ENCODE measurements at places on chromosomes 2 and 18.

DNA sequence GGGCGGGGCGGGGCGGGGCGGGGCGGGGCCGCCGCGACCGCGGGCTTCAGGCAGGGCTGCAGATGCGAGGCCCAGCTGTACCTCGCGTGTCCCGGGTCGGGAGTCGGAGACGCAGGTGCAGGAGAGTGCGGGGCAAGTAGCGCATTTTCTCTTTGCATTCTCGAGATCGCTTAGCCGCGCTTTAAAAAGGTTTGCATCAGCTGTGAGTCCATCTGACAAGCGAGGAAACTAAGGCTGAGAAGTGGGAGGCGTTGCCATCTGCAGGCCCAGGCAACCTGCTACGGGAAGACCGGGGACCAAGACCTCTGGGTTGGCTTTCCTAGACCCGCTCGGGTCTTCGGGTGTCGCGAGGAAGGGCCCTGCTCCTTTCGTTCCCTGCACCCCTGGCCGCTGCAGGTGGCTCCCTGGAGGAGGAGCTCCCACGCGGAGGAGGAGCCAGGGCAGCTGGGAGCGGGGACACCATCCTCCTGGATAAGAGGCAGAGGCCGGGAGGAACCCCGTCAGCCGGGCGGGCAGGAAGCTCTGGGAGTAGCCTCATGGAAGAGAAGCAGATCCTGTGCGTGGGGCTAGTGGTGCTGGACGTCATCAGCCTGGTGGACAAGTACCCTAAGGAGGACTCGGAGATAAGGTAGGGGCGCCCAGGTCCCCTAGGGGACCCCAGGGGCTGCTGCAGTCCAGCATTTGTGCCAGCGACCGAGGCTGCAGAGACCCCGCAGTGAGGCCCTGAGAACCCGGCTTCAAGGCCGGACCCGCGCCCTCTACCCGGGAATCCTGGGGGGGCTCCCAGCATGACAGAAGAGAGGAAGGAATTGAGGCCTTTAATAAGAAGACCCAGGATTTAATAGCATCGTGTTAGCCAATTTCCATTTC is at the start of gene KHK:
TSS of gene KHK (plus strand) at position 49 of the 870 bp plus-strand sequence. CDS start at position 537, 488 bp downstream.
- DNase-seq = peak; percentile 27

DNA sequence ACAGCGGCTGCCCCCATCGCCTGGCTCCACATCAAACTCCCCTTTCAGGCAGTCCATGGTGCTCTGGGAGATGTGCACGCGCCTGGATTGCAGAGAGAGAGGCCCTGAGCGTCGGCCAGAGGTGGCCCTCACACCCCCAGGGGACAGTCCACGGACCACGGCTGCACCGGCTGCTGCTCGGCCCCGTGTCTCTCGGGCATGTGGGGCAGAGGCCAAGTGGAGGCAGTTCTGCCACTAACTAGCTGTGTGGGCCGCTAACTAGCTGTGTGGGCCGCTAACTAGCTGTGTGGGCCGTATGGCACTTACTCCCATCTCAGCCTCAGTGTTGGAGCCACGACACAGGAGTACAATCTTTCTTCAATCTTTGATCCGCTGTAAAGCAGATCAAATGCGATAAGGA is 45.3 kb downstream of the CENPO start:
- no peak for DNase-seq

GRCh38 chr2:49291619-49292018 is 137.3 kb upstream of the FSHR start:
- DNase-seq = no peak

GRCh38 chr2:57693965-57694364 is 352.6 kb upstream of the VRK2 start:
- no peak for DNase-seq

- no peak for DNase-seq
Measured at GRCh38 chr2:144480285-144480684, 39.6 kb downstream of the ZEB2 start.

- DNase-seq = peak; percentile 20
Measured at GRCh38 chr2:64454386-64455332, 697 bp downstream of the LGALSL start.

GRCh38 chr2:219457784-219458369 is 23.2 kb downstream of the SPEG start:
- no peak for DNase-seq

- DNase-seq = no peak
Measured at GRCh38 chr18:59041819-59042815, 97.6 kb upstream of the SEC11C start.

GRCh38 chr2:157415591-157416101 is 28.2 kb downstream of the CYTIP start:
- no peak for DNase-seq

- DNase-seq = peak; percentile 13
Measured at GRCh38 chr2:196372276-196372809, 201.0 kb upstream of the STK17B start.

DNA sequence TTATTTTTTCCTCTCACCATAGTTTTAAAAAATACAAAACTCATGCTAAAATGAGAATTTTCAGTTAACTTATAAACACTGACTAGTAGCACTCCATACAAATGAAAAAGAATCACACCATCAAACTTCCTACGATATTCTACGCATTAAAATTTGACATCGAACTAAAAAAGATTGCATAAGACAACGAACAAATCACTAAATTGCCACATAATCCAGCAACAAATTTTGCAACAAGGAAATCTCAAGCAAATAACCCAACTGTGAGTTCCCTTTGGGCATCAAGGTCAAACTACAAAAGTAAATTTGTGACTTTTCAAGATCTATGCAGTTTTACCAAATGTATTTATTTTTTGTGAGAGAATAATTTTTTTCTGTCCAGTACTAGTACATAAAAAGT is 1.5 kb downstream of the MAP3K2 start:
- no peak for DNase-seq

- DNase-seq = no peak
Measured at GRCh38 chr18:59189008-59189407, 30.9 kb upstream of the GRP start.

GRCh38 chr18:49238433-49239042 is 221.9 kb downstream of the DYM start:
- peak; percentile 48 for DNase-seq

GRCh38 chr2:177552422-177553175 is 160.0 kb downstream of the AGPS start:
- peak; percentile 94 for DNase-seq

GRCh38 chr18:53701697-53702096 is 522.8 kb downstream of the MBD2 start:
- no peak for DNase-seq

- peak; percentile 58 for DNase-seq
Measured at GRCh38 chr2:64143169-64144056, 807 bp downstream of the PELI1 start.

DNA sequence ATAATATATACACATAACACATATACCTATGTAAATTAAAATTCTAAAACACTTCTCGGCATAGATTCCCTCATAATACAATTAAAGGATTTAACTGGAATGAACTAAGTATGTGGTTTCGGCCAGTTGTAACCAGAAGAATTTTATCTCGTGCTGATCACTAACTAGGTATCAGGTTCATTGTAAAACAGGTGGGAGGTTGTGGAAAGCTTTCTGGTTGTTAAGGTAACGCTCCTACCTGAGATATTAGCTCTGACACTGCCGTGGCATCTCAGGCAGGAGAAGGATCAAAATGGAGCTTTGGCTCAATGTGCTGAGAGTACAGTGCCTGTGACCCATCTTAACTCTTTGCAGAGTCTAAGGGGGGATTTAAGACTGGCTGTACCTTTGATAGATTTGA is 42.5 kb downstream of the SLC9A2 start:
- no peak for DNase-seq

GRCh38 chr18:36298126-36298741 is 721 bp downstream of the FHOD3 start:
- DNase-seq = no peak

GRCh38 chr2:65856423-65856822 is 424.0 kb upstream of the SPRED2 start:
- no peak for DNase-seq

DNA sequence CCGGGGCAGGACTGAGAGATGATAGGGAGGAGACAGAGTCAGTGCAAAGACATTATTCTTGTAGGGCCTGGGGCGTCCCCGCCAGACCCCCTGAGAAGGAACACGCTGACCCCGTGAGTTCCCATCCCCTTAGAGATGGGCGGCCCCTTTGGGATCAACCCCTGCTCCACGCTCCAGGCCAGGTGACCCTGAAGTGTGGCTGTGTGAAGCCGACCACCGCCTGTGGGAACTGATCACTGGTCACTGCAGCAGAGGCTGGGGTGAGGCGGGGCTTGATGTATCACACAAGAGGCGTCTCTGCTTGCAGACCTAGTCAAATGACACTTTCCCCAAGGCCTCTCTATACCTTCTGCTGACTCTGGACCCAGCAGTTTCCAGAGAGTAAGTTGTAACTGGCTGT is 157.4 kb upstream of the TWIST2 start:
- no peak for DNase-seq

- DNase-seq = no peak
Measured at GRCh38 chr18:75618146-75618545, 190.6 kb upstream of the SMIM21 start.

DNA sequence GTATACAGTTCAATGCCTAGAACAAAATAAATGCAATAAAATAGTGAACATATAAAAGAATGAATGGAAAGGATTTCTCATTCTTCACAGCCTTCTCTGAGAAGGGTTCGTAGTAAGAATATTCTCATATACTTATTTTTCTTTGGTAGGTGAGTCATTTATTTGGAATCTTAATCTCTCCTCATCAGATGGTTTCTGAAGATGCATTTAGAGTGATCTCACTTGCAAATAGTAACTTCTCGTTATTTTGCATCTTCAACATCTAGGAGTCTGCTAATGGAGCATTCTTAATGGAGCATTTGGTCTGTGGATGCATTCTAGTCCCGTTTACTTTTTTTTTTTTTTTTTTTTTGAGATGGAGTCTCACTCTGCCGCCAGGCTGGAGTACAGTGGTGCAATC is 3.9 kb downstream of the UBXN4 start:
- peak; percentile 82 for DNase-seq

DNA sequence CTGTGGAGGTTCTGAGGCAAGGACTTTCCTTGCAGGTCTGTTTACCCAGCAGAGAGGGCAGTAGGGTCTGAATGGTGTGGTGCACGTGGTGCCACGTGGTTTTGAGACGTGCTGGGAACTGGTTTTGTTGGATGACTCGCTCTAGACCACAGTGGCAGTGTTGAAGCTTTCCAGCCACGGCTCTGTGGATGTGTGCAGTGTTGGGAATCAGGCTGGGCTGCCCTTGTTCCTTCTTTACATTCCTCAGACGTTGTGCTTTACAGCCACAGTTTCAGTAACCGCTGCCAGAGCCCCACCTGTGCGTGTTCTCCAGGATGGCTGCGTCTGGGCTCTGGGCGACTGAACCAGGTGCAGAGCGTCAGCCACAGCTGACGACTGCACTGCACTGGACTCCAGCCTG is 8.2 kb downstream of the CTDP1 start:
- peak; percentile 78 for DNase-seq

GRCh38 chr2:149152469-149152953 is 114.0 kb downstream of the LYPD6B start:
- no peak for DNase-seq

DNA sequence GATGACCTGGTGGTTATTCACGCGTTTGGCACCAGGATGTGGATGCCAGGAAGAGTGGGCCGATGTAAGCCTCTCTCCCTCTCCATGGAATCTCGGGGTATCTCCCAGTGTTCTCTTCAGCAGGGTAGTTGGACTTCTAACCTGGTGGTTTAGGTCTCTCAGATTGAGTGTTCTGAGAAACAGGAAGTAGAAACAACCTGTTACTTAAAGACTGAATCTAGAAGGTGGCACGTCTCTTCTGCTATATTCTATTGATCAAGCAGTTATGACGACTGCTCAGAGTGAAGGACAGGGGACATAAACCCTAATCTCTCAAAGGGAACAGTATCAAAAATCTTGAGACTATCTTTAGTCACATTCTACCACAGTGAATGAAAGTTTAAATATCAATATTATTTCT is 918.7 kb upstream of the PIK3C3 start:
- no peak for DNase-seq

DNA sequence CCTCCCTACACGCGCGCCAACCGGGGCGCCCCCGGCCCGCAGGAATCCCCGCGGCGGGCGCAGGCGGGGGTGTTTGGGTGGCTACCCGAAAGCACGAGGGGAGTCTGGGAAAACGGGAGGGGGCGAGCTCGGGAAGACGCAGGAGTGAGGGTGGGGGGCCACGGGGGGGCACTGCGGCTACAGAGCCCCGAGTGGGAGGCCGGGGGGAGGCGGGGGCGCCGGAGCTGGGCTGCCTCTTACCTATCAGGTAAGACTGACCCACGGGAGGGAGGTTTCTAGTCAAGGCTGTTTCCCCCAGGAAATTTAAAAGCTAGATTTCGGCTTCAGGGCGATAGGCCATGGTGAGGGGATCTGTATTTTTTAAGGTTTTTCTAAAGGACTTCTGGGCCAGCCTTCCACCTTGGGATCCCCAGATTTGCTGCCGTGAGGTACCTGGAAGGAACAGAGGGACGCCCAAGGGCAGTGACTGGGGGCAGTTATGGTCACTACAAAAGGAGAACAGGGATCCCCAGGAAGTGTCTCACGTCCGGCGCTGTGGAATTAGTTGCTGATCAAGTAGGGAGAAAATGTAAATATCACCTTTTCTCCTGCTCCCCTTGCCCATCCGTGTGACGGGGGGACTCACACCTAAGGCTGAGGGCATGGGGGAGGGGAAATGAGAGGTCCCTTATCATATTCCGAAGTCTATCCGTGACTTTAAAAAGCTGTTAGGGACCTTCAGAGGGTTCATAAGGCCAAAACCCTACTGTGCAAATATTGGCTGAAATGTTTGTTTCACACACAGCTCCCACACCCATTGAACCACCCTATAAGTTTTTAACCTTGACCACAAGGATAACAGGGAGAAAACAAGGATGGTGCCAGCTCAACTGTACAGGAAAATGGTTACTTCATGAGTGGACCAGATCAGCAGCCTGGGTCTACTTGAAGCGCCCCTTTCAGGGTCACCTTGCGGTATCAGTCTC is 638 bp upstream of the IRS1 start:
- peak; percentile 26 for DNase-seq

DNA sequence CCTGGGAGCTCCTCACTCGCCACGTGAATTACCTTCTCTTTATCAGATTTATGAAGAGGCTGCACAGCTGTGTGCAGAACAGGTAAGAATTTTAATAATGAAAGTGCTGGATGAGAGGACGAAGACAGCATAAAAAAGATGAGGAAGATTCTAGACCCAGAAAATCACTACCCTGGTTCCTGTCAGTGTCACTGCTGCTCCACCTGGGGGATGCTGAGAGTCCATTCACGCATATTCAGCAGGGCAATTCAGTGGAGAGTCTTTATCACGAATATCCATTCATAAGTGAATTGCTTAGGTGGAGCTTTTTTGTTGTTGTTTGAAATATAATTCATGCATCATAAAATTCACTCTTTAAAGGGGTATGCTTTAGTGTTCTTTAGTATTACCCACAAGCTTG is 52.0 kb downstream of the MRPL33 start:
- no peak for DNase-seq

DNA sequence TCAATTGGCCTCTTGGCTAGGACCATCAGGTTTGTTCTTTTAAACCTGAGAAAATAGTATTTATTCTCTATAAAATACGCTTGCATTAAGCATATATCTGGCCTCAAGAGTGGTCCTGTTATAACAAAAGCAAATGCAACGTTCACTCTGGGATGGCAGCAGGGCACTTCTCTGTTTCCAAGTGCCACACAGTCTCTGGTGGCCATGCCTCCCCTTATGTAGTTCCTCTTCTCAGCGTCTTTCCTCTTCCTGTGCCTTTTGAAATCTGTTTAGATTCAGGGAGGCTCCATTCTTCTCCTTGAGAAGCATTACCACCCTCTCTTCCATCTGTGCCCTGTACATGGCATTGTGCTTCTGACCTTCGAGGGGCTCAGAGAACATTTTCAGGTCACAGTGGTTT is 51.9 kb downstream of the TSHZ1 start:
- DNase-seq = no peak

GRCh38 chr2:12221584-12221983 is 475.2 kb downstream of the LPIN1 start:
- DNase-seq = no peak

- no peak for DNase-seq
Measured at GRCh38 chr2:169071455-169071854, 2.1 kb downstream of the DHRS9 start.

All from astrocyte of the spinal cord (primary cell).